Adrenal gland (tissue), 19 donors: ENCODE measurements at places on chromosomes 1 and 21.

GRCh38 chr21:37047079-37047478 is 25.8 kb downstream of the PIGP start:
- DNase-seq, result no peak

- DNase-seq, result no peak
Measured at GRCh38 chr21:45615145-45615711, 28.3 kb upstream of the PCBP3 start.

- DNase-seq, result no peak
Measured at GRCh38 chr21:45162115-45162514, 87.7 kb downstream of the ADARB1 start.

DNA sequence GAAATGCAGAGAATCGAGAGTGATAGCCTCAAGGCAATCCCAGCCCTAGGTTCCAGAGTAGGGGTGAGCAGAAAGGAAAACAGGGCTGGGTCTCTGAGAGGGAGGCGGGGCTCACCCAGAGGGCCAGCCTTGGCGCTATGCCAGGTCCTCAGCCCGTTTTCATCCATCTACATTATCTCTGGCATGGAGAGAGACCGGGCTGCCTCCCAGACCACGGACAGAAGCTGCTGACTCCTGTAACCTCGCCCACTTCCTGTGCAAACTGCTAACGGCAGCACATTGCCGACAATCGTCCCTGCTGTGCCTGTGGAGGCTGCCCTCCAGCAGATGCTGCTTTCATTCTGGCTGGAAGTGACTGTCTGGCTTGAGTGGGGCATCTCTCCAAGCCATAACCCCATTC is 569.1 kb downstream of the NPHP4 start:
- peak; percentile 16 for DNase-seq

GRCh38 chr1:230306169-230306568 is 120.0 kb downstream of the PGBD5 start:
- DNase-seq, result no peak

GRCh38 chr1:70072231-70072751 is 133.1 kb downstream of the LRRC40 start:
- no peak for DNase-seq

- no peak for DNase-seq
Measured at GRCh38 chr21:14072761-14073535, 137.8 kb downstream of the LIPI start.

DNA sequence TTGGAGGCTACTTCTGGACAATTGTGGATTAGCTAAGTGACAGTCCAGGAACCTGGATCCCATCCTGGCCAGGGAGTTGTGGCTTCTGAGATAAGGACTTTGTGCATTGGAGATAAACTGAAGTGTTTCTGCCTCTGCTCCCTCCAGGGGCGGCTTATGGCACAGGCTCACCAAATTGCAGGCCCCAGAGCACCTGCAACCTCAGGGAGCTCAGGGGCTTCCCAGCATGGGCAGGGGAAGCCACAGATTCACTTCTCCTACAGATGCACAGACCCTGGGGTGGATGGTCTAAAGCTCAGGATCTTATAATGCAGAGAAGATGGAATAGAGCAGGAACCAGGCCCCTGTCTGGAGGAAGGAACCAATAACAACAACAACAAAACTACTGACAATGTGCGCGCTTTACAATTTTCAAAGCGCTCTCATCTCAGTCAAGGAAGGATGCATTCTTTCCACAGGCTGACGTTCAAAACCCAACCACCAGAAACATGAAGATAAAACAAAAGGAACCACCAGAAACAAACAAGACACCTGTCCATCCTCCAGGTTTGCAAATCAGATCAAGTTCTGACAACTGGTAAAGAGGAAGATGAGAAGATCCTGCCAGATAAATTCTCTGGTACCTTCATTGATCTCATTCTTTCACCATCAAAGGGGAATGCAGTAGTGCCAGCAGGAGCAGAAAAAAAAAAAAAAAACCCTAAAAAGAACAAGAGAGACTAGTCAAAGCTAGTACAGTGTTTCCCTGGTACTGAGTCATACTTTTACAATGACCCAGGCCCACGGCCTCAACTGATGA is 121.0 kb upstream of the IRF2BP2 start:
- no peak for DNase-seq

DNA sequence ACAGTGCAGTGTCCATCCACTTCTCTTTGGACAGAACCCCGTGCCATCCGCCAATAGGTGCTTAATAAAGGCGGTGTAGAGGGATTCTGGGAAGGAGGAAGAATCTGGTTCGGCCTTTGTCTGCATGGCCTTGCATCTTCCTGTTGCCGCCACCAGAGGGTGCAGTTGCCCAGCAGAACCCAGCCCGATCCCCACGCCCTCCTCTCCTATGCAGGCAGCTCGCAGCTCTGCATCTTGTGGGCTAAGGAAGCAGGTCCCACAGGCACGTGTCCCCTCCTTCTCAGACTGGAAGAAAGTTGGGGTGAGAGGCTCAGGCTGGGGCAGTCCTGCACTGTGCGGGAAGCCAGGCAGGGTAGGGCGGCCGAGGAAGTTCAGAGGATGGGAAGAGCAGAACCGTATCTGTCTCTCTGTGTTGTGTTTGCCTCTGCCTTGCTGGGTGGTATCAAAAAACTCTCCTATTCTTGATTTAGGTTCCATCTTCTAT is 20.8 kb downstream of the NAV1 start:
- peak; percentile 70 for DNase-seq

DNA sequence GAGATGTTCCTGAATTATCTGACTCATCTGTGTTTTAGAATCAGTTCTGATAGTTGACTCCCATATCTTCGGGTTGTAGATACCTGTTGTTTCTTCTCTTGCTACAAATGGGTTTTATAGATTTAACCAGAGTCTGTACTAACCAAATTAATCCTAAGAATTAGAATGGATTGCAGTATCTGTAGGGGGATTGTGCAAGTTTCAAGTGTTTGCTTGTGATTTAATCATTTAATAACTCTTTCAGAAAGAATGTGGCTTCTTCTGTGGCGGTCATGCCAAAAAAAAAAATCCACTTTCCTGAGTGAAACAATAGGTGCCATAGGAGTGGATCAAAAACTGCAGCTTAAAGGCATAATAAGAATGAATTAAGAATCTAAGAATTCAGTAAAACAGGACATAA is 9.4 kb downstream of the IPO9 start:
- no peak for DNase-seq

DNA sequence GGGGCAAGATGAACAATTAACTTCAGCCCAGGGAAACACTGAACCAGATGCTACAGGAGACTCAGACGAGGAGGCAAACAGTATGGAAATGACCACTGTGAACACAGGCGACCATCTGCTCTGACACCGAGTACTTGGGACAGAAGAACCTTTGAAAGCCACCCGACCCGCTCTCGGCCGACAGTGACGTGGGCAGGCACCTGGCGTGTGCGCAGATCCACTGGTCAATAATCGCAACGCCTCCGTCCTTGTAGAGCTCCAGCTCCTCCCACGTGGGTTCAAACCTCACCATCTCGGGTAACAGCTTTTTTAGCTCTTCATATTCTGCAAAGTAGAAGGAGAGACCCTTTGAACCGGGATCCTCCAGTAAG is 20.3 kb downstream of the POFUT2 start:
- no peak for DNase-seq

- DNase-seq, result no peak
Measured at GRCh38 chr1:231264642-231265041, 23.6 kb downstream of the GNPAT start.

DNA sequence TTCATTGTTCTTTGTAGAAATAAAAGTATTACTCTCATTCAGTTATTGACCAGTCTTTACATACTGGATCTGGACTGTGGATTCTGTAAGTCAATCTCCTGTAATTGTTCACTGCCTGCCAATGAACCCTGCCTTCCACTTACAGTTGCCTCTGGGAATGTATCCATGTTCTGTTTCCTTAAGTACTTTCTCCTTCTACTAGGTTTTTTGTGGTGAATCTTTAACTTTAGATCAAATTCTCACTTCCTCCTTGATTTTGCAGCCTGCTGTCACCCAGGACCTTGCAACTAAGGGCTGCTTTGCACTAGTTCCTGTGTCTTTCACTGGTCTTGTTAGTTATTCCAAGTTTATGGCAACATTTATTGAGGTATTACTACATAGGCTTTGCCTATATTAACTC is 28.2 kb upstream of the ANKRD13C start:
- no peak for DNase-seq

GRCh38 chr1:7447093-7447492 is 324.0 kb upstream of the VAMP3 start:
- no peak for DNase-seq

DNA sequence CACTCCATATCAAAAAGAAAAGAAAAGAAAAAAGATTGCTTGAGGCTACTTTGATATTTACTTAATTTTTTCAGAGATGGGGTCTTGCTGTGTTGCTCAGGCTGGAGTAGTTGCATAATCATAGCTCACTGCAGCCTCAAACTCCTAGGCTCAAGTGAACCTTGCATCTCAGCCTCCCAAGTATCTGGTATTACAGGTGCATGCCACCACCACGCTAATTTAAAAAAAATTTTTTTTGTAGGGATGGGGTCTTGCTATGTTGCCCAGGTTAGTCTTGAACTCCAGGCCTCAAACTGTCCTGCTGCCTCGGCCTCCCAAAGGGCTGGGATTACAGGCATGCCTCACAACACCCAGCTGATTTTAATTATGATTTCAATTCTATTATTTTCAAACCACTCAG is 38.2 kb downstream of the RTCA start:
- DNase-seq, result no peak

DNA sequence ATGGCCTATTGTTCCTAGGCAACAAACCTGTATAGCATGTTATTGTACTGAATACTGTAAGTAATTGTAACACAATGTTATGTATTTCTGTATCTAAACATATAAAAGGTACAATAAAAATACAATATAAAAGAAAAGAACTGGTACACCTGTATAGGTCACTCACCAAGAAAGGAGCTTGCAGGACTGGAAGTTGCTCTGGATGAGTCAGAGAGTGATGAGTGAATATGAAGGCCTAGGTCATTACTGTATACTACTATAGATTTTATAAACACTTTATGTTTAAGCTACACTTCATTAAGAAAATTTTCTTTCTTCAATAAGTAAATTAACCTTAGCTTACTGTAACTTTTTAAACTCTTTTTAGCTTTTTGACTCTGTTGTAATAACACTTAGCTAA is 559.9 kb downstream of the PLPP3 start:
- no peak for DNase-seq

DNA sequence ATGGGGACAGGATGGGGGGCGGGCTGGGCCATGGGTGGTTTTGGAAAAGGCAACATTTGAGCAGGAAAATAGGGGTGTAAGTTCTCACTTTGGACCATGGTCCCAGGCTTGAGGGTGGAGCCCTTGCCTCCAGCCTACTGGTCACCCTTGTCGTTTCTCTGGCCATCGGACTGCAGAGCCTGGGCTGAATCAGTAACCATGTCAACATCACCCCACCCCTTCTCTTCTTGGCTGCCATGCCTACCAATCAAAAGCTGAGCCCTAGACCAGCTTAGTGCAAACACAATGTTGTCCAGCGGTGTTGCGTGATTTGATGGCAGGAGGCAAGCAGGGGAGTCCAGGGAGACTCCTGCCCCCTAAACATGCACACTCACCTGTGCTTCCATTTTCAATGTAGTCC is 231.0 kb upstream of the KAZN start:
- no peak for DNase-seq

GRCh38 chr1:39787468-39787867 is 1.2 kb downstream of the BMP8B start:
- no peak for DNase-seq

DNA sequence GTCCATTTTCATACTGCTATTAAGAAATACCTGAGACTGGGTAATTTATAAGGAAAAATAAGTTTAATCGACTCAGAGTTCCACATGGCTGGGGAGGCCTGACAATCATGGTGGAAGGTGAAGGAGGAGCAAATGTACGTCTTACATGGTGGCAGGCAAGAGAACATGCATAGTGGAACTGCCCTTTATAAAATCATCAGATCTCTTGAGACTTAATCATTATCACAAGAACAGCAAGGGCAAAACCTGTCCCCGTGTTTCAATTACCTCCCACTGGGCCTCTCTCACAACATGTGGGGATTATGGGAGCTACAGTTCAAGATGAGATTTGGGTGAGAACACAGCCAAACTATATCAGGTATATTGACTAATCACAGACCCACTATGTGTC is 370.2 kb upstream of the USP24 start:
- DNase-seq, result no peak

DNA sequence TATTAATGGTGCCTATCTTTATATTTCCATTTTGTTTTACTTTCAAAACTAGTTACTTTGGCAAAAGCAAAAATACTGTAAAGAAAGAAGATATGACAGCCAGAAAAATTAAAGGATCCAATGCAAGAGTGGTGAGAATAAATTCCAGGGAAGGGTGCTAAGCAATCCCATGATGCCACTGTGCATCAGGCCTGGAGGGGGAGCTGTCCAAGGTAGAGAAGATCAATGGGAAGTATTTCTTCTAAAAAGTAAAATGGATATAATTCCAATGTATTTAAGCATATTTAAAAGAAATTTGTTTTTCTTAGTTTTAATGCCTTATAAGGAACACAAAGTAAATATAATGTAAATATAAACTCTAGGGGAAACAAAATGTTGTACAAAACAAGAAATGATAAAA is 1382.2 kb upstream of the B3GALT2 start:
- DNase-seq, result no peak

DNA sequence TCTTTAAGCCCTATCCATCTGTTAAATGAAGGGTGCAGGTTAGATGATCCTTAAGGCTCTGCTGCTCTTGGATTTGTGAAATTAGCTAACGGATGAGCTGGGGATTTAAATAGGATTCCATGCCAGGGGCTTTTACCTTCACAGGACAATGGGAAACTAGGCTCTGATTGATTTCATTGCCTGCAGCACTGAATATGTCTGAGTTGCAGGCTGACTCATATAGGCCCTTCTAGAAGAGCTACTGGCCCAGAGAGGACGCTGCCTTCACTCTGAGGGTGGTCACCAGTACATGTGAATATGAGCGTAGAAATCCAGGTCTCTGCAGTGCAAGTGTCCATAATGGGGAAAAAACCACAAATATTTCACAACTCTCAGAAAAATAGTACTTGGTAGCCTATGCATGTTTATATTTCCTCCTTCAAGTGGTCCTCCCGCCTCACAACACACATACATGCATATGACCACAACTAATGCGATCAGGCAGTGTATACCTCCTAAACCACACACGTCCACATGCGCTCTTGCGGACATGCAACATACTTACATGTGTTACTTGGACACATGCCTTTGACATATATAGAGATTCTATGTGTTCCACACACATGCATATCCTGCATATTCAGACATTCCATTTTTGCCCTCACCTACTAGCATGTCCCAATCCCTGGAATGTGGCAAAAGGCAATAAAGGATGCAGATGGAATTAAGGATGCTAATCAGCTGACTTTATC is 233.8 kb upstream of the JUN start:
- DNase-seq, result no peak

DNA sequence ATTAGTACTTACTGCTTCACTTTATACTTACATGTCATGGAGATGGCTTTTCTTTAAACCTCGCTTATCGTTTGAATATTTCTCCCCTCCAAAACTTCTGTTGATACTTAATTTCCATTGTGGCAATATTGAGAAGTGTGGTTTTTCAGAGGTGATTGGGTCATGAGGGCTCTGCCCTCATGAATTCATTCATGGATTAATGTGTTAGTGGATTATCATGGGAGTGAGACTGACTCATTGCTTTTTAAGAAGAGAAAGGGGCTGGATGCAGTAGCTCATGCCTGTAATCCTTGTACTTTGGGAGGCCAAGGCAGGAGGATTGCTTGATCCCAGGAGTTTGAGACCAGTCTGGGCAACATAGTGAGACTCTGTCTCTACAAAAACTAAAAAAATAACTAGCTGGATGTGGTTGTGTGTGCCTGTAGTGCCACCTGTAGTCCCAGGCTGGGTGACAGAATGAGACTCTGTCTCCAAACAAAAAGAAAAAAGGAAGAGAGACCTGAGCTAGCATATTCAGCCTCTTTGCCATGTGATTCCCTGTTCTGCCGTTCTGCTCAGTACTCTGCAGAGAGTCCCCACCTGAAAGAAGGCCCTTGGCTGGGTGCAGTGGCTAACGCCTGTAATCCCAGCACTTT is 30.2 kb downstream of the RABGAP1L start:
- DNase-seq, result no peak
